ENCODE measurements at places on chromosomes 3 and 15.

DNA sequence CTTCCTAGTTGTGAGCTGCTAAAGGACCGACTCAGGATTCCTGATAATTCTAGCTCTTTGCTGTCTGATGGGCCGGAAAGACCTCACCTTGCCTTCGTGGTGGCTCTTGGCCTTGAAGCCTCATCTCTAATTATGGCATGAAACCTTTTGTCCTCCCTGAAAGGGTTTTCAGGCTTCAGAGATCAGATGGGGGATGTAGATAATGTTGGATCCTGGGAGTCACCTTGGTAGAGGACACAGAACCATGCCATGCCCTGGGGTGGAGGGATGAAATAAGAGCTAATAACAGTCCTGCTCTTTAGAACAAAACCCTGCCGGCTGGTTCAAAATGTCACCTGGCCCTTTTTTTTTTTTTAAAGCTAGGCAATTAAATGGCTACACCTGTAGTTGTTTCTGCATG lies 50.8 kb upstream of the SYN2 start:
- DNase-seq = no peak

DNA sequence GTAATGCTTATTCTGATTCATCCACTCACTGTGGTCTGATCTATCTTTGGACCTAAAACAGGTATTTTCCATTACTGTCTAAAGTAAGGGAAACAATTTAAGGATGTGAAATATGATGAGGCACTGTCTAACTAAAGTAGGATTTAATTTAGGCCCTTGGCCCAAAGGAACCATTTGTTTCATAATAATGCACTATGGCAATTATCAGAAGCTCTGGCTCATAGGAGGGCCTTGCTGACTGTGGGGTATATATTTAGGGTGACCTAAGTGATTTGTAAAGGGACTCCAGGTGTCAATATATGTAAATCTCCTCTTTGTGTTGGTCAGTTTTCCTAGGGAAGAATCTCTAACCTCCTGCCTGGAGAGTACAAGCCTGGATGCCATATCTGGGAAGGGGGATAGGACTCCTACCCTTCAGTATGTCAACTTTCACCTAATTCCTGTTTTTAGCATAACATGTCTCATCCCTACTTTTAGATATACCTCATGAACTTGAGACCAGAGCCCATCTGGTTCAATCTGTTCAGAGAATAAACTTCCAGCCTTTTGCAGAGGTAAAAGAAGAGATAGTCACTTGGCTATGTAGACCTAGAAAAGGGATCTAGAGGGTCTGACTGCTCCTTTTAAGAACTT lies 20.1 kb downstream of the DET1 start:
- DNase-seq = no peak

DNA sequence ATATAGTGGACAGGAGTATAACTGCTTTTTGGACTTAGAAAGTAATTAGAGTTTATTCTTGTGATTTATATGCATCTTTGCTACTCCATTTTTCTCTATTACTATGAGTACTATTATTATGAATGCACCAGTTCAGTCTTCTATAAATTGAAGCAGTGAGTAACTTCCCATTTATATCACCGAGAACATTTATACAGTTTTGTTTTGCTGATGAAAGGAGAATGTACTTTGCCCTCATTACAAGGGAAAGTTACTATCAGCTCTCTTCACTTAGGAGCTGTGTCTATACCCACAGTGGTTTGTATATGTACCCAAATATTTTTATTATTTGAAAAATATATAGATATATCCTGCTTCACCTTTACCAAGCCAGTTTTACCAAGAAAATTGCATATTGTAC lies 5.7 kb downstream of the KBTBD12 start:
- no peak for DNase-seq

- DNase-seq = no peak
These were observed 289.4 kb downstream of the LSAMP start for GRCh38 chr3:116155841-116156240.

DNA sequence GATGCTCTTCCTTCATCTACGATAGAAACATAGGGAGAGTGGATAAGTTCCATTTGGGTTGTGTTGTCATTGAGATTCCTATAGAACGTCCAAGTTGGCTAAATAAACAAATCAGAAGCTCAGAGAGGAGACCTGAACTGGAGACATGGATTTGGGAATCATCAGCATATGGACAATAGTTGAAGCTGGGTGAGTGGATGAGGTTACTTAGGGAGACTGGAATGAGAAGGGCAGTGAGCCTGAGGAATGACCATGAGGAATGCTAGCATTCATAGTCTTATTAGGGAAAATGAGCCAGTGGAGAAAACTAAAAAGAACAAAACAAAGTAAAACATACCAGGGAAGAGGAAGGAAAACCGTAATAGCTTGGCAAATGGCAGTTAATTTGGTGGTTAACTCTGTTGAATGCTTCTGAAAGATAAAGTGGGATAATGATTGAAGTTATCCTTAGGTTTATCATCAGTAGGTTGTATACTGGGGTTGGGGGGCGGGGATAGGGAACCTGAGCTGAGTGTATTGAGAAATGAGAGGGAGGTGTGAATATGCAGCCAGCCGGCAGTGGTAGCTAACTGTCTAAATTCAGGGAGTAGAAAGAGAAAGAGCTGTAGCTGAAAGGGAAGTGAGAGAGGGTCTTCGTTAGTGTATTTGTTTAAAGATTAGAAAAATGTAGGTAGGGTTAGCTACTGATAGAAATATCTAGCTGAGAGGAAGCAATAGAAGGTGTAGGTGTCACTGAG lies 74.6 kb downstream of the ARHGEF26 start:
- no peak for DNase-seq

- DNase-seq = no peak
These were observed 2.2 kb downstream of the ZBED2 start for GRCh38 chr3:111592936-111593335.

DNA sequence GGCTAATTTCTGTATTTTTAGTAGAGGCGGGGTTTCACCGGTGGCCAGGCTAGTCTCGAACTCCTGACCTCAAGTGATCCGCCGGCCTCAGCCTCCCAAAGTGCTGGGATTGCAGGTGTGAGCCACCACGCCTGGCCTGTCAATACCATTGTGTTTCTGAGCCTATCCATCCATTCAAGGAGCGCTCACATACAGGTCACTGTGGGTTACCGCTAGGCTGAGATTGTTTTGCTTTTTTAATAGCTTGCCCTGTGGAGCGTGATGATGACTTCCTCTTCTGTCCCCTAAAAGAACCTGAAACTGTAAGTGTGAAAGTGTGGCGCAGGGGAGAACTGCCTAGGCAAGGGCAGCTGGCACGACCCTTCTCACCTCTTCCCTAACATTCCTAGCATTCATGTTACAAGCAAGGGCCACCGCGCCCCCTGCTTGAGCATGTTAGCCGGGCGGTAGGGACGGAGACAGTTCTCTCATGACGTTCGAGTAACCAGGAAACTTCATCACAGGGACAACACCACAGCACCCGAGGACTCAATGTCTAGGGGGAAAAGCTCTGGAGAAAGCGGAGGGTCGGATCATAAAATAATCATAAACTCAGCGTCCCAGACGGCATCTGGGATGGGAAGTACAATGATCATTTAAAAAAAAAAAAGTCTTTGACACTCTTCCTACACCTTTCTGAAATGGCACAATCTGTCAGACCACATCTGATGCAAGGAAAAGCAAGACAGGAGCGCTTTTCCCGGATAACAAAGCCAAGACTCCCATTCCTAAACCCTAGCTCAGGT lies 790 bp downstream of the LAMP3 start:
- peak; percentile 23 for DNase-seq

GRCh38 chr3:1093217-1093616 lies 393 bp downstream of the CNTN6 start:
- DNase-seq = no peak

- DNase-seq = no peak
These were observed 33.6 kb upstream of the LINGO1 start for GRCh38 chr15:77666296-77666660.

DNA sequence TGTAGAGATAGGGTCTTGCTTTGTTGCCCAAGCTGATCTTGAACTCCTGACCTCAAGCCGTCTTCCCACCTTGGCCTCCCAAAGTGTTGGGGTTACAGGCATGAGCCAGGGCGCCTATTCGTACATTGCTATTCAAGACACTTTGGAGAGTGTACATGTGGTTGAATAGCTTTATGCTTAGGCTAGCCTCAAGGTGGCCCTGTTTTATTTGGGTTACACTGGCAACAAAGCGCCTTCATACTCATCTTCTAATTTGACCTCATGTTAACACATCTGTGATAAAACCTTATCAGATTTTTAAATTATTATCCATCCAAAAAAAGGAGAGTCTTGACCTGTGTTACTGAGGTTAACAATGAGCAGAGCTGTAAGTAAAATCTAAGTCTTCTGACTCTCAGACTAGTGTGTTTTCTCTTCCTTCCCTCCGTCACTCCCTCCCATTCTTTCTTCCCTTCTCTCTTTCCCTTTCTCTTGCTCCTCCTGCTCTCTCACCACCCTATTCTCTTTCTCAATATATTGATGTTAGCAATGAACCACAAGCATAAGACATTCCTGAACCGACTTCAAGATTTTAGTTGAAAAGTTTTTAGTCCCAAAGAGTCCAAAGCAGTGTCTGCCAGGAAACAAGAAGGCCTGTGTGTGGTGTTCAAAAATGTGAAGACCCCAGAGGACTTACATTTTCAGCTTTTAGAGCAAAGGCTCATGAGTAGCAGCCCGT lies 603.7 kb upstream of the CFAP20DC start:
- no peak for DNase-seq

DNA sequence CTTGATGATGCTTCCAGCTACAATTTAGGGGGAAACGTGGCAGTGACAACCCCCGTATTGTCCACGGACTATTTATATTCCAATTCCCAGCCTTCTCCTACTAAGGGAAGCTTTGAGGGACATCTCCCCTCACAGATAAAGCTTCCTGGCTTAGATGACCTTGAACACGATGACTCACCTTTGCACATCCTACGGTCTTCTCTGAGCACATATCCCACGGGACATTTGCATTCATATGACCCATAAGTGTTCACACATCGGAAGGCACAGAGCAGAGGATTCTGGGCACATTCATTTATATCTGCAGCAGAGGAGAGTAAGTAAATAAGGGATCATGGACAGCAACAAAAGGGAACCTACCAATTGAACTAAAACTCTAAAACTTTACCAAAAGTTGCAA lies 101.5 kb downstream of the DUT start:
- DNase-seq = no peak

- no peak for DNase-seq
These were observed 191.8 kb downstream of the OPA1 start for GRCh38 chr3:193784822-193785221.

DNA sequence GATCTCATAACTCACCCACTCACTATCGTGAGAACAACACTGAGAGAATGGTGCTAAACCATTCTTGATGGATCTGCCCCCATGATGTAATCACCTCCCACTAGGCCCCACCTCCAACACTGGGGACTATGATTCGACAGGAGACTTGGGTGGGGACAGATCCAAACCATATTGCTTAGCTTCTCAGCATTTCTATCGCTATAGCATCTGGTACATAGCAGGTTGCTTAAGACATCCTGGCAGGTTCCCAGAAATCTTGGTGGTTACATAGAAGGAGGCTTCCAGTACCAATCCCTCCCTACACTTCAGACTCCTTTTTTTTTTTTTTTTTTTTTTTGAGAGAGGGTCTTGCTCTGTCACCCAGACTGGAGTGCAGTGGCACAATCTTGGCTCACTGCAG lies 487.8 kb downstream of the EDEM1 start:
- DNase-seq = no peak

- DNase-seq = no peak
These were observed 1.8 kb upstream of the ZNF385D start for GRCh38 chr3:21752749-21753347.

- DNase-seq = peak; percentile 19
These were observed 475 bp downstream of the EIF4E3 start for GRCh38 chr3:71724584-71725270.

DNA sequence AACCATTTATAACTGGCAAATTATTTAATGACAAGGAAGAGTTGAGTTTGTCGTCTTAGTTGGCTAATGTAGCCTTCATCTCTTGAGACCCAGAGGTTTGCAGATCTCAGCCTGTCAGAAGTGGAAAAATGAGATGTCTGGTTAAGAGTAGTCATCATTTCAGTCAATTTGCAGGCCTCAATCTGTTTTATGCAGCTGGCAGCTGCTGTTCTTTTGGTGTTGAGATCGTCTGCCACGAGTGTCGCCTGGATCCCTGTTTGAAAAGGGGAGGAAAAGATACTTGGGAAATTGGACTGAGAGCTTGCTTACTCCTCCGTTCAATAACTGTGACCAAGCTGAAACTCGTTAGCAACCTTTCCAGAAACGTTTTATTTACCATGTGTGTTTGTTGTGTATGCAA lies 2.3 kb downstream of the PHLDB2 start:
- no peak for DNase-seq

DNA sequence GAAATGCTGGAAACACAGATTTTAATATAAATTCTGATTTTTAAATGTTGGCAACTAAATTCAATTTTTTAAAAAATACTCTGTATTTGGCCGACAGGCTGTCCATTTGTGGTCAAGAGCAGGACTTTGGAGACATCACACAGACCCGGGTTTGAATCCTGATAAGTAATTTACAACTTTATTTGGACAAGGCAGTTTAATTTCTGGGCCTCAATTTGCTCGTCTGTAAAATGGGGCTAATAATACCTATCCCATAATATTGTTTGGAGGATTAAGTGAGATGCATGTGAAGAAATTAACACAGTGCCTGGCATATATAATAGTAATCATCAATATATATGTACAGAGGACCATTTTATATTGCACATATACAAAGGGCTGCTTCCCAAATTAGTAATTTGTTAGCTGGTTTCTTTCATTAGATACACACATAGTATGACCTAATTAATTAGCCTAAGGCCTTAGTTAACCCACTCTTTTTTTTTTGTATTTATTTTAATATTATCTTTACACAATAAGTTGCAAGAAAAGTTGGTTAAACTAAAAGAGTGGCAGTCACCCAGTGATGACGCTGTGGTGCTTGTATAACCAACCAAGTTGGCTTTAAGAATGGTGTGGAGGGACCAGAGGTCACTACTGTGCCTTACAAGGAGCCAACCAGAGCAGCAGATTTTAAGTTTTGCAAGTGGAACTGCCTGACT lies 665 bp downstream of the PIGB start:
- DNase-seq = peak; percentile 14

GRCh38 chr3:119898478-119899191 lies 116.7 kb downstream of the NR1I2 start:
- DNase-seq = no peak

- no peak for DNase-seq
These were observed 372.1 kb downstream of the ROBO2 start for GRCh38 chr3:77412021-77412438.

GRCh38 chr3:196624907-196625306 lies 14.6 kb upstream of the NRROS start:
- DNase-seq = no peak

- peak; percentile 38 for DNase-seq
These were observed 720 bp upstream of the TNIK start for GRCh38 chr3:171460725-171461524.

- no peak for DNase-seq
These were observed 490.0 kb downstream of the EDEM1 start for GRCh38 chr3:5677555-5677954.

GRCh38 chr3:94349310-94349878 lies 286.5 kb downstream of the NSUN3 start:
- DNase-seq = no peak

- no peak for DNase-seq
These were observed 47.0 kb downstream of the PSMD6 start for GRCh38 chr3:63976161-63976871.

GRCh38 chr3:127701280-127701911 lies 28.6 kb downstream of the ABTB1 start:
- DNase-seq = no peak

- no peak for DNase-seq
These were observed 36.4 kb upstream of the TMEM45A start for GRCh38 chr3:100455841-100456550.

Data from CD4-positive, alpha-beta T cell treated with Interleukin-21 for 1 hour (primary cell).